ENCODE measurements at places on chromosomes 3 and 15.

DNA sequence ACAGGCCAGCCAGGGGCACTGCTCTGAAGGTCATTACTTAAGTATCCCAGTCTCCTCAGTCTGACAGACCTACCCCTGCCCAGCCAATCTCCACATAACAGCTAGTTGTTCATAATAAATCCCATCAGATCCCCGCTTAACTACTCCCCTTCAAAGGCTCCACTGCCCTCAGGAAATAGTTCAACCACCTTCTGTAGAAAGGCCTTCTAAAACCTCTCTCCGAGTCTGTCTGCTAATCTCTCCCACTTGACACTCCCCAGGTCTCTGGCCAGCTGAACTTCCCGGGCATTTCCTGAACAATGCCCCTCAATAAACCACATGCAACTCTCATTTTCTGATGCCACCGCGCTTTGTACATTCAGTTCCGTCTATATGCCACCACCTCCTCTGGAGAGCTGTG lies 6.0 kb downstream of the PRC1 start:
- DNase-seq = no peak

GRCh38 chr15:52658955-52659354 lies 20.2 kb downstream of the ATOSA start:
- DNase-seq = no peak

GRCh38 chr3:18049096-18049495 lies 306.7 kb upstream of the TBC1D5 start:
- DNase-seq = no peak

DNA sequence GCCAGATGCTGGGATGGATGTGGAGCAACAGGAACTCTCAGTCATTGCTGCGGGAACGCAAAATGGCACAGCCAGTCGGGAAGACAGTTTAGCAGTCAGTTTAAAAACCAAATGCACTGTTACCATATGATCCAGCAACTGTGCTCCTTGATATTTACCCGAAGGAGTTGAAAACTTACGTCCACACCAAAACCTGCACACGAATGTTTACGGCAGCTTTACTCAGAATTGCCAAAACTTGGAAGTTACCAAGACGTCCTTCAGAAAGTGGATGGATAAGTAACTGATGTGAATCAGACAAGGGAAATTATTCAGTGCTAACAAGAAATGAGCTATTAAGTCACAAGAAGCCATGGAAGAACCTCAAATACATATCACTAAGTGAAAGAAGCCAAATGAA lies 36.1 kb upstream of the SLC41A3 start:
- no peak for DNase-seq

DNA sequence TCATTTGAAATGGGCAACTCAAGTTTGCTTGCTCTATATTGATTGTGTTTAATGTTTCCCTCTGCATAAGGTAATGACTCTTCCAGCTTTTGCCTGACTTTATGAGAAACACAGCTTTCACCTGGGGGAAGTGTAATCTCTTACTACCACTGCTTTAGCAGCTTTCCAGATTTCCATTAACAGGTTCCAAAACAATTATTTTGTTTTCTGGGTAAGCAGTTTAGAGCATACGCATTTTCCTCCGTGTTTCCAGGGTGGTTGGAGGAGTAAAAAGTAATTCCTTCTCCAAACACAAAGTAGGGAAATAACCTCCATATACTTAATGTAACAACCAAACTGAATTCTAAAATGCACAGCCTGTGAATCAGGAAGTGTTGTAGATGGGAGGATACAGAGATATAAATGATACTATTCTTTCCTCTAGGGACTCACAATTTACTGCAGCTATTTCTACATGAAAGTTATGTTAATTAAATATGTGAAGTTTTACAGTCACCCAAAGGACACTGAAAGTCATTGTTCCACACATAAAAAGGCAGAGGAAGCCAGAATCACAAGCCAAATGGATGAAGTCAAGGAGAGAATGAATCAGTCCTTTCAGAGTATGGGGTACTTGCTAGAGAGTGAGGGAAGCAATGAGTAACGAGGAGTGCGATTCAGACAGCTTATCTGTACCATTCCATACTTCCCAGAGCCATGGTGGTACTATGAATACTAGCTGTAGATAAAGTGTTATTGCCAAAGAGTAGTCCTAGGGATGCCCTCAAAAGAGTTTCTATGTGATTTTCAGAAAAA lies 16.6 kb downstream of the ST3GAL6 start:
- DNase-seq = no peak

DNA sequence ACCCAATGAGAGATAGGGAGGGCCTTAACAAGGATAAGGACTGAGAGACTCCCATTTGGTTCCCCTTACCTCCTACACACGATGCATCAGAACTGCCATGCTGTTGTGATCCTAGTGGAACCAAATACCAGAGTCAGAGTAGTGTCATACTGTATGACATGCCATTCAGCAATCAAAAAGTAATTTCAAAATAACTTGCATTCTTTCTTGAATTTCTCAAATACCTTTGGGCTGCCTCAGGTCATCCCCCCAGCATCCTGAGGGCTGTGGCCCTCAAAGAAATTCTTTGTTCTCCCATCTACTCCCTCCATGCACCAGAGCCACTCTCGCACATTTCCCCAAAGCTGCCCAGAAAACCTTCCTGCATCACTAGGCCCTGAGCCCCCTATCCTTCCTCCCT lies 68.9 kb upstream of the PPP2R3A start:
- no peak for DNase-seq

- DNase-seq = no peak
Measured at GRCh38 chr15:63086271-63086670, 35.4 kb upstream of the LACTB start.

Measured in AG04449 (cell line).